Germinal center (tissue), 1 donor: ENCODE measurements at places on chromosomes 16 and 17.
A peak's percentile ranks its signal among the peaks of the same experiment; 100 is the strongest.

- DNase-seq, result no peak
These were observed 12.5 kb downstream of the C17orf78 start for GRCh38 chr17:37388266-37388665.

DNA sequence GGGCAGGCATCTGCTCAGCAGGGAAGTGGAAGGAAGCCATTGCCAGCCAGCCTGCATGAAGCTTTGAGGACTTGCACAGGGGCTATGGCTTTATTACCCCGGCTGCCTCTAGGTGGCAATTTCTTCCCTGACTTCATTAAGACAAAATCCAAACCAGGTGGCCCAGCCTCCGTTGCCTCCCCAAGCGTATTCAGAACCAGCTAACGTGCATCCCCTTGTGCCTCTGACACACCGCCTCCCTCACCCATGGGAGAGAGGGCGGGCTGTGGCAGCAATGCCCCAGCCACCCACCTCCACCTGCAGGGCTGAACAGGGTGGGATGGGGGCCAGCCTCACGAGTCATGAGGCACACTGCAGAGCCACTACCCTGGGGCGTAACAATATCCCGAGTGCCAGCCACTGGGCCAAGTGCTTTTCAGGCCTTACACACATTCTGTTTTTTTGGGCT lies 6.8 kb downstream of the KIFC3 start:
- peak; percentile 51 for DNase-seq

DNA sequence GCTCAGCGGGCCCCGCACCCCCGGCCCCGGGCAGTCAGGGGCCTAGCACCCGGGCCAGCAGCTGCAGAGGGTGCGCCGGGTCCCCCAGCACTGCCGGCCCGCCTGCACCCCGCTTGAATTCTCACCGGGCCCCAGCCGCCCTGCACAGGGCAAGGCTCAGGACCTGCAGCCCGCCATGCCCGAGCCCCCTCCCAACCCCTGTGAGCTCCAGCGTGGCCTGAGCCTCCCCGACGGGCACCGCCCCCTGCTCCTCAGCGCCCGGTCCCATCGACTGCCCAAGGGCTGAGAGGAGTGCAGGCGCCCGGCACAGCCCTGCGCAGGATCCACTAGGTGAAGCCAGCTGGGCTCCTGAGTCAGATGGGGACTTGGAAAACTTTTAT lies 1.7 kb upstream of the BRCA1 start:
- no peak for DNase-seq

- DNase-seq, result no peak
These were observed 32.6 kb upstream of the RPL38 start for GRCh38 chr17:74170924-74171323.

DNA sequence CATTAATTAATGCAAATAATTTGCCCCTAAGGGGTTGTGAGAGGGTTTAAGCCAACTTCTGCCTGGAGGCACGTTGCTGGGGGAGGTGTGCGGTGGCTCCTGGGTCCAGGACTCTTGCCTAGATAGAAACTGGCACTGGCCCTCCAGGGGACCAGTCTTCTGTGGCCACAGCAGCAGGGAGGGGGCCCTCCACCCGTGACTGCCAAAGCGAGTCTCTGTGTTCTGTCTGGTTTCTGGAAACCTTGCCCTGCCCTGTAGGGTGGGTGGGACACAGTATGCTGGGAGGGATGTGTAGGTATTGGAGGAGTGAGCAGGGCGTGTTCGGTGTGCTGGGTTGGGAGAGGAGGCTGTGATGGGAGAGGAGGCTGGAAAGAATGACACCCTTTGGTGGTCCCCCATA lies 78.8 kb downstream of the TBC1D16 start:
- no peak for DNase-seq

DNA sequence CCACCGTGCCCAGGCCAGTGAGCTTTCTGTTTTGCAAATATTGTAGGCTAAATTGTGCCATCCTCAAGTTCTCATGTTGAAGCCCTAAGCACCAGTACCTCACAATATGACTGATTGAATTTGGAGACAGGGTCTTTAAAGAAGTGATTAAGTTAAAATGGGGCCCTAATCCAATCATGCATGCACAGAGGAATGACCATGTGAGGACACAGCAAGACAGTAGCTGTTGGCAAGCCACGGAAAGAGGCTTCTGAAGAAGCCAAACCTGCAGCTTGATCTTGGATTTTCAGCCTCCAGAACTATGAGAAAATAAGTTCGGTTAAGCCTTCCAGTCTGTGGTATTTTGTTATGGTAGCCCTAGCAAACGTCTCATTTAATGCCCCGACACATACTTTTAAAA lies 24.9 kb downstream of the TOM1L2 start:
- DNase-seq, result no peak

DNA sequence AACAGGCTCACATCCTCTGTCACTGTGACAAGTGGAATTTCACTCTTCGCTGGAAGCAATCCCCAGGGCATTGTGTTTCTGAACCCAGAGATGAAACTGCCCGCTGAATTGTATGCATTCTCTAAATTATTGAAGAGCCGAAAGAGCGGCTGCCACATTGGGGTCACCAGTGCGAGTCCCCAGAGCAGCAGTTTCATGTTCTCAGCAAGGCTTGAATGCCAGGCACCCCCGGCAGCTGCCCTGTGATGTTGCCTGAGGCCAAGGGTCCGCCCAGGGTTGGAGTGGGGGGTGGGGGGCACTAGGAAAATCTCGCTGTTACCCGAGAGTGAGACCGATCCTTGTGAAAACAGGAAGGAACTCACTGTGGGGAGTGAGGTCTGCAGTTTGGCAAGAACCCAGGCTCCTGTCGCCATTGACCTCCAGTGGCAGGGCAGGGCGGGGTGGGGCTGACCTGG lies 20.7 kb upstream of the BCAR1 start:
- no peak for DNase-seq

GRCh38 chr17:19867329-19868078 lies at the start of gene ULK2:
Gene ULK2 (minus strand): TSS chr17:19867936. CDS start chr17:19867417, 519 bp downstream.
- peak; percentile 52 for DNase-seq

DNA sequence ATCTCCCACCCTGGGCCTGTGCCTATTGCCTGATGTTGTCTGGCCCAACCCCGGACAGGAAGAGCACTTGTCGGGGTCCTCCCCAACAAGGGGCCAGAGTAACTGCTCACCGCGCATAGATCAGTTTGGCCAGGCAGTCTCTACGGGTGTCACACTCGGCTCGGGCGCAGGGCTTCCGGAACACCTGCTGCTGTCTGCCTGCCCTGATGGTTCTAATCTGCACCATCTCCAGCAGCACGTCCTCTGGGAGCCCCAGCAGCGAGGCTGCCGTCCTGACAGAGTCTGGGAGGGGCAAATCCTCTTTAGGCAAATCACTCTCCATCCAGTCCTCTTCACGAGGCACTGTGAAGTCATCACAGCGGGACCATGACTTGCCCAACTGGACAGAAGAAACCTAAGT lies 24.0 kb downstream of the MYO19 start:
- DNase-seq, result no peak

GRCh38 chr16:49189286-49189685 lies 92.4 kb downstream of the CBLN1 start:
- no peak for DNase-seq

DNA sequence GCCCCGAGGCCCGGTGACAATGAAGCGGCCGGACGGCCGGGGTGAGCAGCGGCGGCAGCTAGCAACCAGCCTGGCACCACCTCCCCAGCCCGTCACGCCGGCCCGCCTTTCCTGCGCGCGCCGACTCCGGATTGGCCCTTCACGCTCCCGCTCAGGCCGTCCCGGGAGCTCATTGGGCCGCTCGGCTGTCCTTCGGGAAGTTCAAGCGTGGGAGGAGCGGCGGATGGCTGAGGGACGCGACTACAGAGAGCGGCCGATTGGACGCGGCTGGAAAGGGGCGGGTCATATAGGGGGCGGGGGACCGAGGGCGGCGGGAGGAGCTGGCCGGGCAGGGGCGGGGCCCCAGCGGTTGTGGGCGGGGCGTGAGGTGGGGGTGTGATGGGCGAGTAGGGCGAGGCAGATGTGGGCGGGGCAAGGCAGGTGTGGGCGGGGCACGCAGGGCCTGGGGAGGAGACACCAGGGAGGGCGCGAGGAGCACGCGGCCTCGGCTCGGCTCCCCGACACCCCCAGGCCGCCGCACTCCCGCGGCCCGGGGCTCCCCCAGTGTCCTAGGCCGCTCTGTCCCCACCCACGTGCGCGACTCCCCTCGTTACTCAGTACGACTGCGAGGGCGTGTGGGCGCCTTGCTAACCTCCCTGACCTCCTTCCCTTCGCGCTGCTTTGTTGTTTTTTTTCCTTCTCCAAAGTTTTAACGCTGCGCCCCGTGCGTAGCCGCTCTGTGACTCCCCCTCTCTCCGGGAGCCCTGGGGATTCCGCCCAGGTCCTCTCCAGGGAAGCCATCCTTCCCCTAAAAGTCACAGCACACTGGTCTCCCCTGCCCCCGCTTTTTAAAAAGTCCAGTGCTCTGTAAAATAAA lies at the start of gene CEP131:
Gene CEP131 (minus strand): TSS at position 60 of the 856 bp plus-strand sequence. CDS start 2,909 bp downstream, outside the sequence.
- DNase-seq, result peak; percentile 99

GRCh38 chr17:80441598-80442322 lies 26.8 kb downstream of the ENDOV start:
- no peak for DNase-seq

DNA sequence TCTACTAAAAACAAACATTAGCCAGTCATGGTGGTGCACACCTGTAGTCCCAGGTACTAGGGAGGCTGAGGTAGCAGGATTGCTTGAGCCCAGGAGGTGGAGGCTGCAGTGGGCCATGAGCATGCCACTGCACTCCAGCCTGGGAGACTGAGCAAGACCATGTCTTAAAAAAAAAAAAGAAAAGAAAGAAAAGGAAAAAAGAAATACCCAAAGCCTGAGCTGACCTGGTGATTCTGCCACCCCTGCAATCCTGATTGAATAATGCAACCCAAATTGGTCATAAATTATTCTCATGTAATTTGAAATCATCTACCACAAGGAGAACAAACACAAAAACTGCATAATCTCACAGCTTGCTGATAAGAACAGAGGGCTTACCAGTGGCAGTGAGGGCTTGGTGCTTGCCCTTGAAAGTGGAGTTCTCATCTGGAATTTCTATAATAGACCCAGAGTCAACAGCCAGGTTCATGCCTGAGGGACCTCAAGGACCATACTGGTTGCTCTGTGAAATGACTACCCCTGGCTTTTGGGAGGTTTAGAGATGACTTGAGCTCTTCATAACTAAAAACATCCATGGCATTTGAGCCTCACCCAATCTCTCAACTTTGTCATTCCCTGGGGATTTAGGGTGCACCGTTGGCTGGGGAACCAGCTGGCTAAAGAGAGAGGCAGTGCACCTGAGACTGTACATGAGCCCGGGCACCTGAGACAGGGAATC lies 35.4 kb upstream of the TMC5 start:
- DNase-seq, result no peak

DNA sequence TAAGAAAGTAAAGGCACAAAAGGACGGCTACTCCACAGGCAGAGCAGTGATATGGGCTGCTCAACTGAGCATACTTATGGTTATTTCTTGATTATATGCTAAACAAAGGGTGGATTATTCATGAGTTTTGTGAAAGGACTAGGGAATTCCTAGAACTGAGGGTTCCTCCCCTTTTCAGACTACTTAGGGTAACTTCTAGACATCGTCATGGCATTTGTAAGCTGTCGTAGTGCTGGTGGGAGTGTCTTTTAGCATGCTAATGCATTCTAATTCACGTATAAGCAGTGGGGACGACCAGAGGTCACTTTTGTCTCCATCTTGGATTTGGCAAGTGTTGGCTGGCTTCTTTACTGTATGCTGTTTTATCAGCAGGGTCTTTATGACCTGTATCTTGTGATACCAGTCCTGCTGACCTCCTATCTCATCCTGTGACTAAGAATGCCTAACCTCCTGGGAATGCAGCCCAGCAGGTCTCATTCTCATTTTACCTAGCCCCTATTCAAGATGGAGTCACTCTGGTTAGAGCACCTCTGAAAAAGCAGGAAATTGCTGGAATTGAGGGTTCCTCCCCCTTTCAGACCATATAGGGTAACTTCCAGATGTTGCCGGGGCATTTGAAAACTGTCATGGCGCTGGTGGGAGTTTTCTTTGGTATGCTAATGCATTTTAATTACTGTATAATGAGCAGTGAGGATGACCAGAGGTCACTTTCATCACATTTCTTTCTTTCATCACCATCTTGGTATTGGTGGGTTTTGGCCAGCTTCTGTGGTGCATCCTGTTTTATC lies 388.5 kb downstream of the XYLT1 start:
- DNase-seq, result no peak

DNA sequence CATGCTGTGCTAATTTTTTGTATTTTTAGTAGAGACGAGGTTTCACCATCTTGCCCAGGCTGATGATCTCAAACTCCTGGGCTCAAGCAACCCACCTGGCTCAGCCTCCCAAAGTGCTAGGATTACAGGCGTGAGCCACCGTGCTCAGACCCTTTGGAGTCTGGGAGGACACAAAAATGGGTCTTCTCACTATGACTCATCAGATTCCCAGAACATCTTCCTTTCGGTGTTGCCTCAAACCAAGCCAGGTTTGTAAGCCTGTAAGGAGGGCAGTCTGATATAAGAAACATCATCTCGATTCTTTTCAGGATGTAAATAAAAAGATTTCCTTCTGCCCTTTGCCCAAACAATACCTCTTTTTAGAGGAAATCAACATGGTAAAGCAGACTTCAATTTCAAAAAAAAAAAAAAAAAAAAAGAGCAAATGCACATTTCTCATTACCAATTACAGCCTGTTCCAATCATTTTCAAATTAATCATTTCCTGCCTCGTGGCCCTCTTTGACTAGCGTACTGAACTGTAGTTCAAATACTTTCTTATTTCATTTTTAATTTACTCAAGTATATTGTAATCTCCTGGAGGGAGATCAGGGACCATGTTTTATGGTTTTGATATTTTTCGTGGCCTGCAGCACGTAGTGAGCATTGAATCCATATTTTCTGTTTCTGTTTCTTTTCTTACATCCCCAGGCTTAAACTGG lies 409.6 kb downstream of the GRIN2A start:
- DNase-seq, result no peak

DNA sequence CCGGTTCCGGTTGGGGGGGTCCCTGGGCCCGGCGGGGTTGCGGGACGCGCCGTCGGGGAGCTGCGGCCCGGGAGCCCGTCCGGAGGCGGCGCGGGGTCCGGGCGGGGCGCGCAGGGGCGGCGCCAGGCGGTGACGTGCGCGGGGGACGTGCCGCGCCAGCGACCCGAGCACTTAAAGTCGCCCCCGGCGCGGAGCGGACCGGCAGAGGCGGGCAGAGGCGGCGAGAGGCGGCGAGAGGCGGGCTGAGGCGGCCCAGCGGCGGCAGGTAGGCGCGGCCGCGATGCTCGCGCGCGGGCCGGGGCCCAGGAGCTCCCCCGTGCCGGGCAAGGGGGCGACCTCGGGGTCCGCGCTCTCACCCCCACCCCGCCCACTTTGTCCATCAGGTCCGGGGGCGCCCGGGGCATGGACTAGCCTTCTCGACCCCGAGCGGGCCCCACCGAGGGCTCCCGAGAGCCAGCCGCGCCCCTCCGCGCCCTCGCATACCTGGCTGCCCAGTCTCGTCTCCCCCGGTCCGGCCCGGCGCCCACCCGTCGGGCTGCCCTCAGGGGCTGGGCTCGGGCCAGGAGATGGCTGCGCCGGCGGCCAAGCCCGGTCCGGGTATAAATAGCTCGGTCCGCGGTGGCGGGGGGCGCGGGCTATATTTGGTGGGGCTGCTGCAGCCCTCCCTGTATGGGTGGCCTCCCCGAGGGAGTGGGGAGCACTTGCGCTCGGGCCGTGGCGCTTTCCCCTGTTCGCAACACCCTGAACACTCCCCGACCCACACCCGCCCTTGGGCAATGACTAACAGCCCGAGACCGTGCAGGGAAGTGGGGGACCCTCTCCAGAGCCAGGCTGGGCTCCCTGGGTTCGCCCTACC lies at the start of gene SLC16A3:
Gene SLC16A3 (plus strand): TSS at position 201 of the 856 bp plus-strand sequence. CDS start 6,967 bp downstream, outside the sequence.
- peak; percentile 84 for DNase-seq
